ENCODE measurements at places on chromosomes 4 and X. TPM values are rescaled to one million over a fixed set of nuclear protein-coding genes. Genes with fewer than 3 reads are reported as not detected.

DNA sequence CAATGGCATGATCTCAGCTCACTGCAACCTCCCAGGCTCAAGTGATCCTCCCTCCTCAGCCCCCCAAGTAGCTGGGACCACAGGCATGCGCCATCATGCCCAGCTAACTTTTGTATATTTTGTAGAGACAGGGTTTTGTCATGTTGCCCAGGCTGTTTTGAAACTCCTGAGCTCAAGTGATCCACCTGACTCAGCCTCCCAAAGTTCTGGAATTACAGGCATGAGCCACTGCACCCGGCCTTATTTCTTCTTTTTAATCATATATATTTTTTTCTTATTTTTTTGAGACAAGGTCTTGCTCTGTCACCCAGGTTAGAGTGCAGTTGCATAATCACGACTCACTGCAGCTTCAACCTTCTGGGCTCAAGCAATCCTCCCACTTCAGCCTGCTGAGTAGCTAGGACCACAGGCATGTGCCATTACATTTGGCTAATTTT lies 184.0 kb downstream of the TSPAN5 start:
- no peak for DNase-seq

DNA sequence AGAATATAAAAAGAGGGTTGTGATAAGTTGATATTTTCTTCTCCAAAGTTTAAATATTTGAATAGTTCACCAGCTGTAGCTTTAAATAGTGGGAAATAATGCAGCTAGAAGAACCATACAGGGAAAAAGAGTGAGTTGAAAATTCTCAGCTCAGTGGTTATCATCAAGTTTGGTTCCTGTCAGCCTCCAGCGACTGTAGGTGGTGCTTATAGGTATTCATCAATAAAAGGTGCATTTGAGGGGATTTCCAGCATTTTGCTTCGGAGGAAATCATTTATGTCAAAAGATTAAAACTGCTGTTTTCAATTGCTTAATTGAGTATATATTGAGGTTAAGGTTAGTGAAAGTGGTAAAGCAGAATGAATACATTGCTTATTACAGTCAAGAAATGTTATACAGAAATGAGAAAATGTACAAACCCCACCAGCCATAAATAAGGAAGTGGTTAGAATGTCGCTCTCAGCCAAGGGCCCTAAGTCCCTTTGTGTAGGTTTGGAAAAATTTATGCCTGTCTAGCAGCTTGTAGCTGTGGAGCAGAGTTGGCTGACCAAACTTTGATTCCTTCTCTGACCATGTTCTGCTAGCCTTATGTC lies 532.9 kb upstream of the FTHL17 start:
- DNase-seq: no peak

DNA sequence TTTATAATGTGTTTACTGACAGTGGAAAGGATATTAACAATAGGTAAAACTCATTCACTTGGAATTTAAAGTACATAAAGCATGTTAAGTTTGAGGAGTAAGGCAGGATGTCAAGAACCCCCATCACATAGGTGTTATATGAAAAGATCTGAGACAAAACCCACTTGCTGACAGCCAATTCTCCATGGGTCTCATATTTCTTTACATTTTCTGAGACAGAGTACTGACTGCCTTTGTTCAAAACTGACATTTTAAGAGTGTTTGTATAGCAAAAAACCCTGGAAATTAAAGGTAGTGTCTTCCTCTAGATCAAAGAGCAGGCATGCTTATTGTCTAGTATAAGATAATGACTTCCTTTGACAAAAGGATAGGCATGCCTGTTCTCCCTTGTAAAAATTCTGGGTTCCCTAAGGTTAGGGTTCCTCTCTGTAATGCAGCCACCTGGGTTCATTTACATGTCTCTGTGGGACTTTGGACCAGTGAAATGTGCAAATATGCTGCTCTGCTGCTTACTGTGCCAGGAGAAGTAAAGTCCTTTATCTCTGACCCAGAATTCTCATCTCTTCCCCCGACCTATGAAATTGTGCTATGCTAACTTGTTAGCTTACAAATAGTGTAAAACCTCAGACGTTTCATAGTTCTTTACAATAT lies 123.6 kb downstream of the PCDH18 start:
- no peak for DNase-seq

- DNase-seq: peak; percentile 64
Observed at GRCh38 chr4:48017108-48017571, 568 bp downstream of the NIPAL1 start.

- no peak for DNase-seq
Observed at GRCh38 chr4:17397611-17398010, 114.3 kb downstream of the QDPR start.

DNA sequence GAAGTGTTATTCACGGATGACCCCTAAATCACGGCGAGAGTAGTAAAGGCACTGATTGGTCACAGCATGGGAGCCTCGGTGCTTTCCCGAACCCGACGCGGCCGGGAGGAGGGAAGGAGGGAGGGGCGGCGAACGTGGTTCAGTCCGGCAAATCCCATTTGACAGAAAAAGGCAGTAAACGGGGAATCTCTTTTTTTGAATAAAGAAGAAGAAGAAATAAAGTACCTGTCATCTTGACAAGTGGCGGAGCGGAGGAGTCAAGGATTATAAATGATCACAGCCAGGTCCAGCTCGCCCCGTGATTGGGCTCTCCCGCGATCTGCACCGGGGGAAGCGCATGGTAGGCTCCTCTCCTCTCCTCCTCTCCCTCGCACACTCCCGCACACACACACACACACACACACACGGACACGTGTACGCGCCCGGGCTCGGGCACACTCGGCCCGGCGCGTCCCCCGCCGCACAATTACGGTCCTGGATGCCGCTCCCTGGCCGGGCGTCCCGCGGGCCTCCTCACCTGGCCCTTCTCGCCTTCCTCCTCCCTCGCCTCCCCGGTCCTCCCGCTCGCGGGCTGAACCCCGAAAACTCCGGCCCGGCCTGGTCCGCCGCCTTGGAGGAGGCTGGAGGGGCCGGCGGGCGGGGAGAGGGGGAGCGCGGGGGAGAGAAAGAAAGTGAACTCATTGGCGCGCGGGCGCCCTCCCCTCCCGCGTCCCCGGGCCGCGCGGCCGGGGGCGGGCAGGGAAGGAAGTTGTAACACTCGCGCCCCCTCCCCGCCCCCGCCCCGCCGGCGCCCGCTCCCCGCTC lies 99.2 kb upstream of the TENM3 start:
- DNase-seq: no peak

Gene SLC10A4
- polyA plus RNA-seq: 0.73 TPM

Gene GLOD5
- polyA plus RNA-seq: 10.8 TPM

Gene REPS2
- 9.2 TPM for polyA plus RNA-seq

Gene XAGE2
- polyA plus RNA-seq: not detected
